ENCODE measurements at places on chromosomes 13 and 19.

GRCh38 chr19:49684251-49684982 lies 5.0 kb upstream of the ADM5 start:
- DNase-seq, result no peak

DNA sequence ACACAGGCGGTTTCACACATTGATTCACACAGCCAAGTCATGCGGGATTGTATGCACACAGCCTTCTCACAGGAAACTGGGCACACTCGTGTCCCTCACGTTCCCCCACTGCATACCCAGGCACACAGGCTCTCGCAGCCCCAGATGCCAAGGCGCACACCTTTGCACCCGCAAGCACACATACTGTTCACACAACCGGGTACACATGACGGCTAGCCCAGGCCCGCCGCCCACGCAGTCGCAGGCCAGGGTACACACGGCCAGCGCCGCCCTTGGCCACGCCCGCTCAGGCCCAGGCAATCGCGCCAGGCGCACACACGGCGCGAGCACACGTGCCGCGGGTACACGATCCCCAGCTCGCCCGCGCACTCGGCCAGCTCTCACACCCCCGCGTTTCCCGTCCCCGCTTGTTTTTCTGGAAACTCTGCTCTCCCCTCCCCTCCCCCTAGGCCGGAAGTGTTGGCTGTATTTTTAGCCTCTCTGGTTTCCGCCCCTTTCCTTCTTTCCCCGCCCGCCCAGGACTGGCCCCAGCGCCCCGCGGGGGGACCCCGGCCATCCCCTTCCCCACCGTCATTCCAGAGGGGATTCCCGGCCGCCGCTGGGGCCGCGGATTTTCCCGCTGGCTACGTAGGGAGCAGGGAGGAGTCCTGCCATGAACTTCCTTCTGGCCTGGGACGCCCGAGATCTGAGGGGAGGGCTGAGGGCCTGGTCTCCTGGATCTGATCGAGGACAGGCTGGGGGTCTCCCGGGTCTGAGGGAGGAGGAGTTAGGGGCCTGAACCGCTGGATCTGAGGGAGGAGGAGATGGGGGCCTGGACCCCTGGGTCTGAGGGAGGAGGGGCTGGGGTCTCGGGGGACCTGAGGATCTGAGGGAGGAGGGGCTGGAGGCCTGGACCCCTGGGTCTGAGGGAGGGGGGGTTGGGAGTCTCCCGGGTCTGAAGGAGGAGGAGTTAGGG lies 4.0 kb upstream of the ZFP36 start:
- DNase-seq, result peak; percentile 96

GRCh38 chr13:99823961-99824360 lies 147.6 kb downstream of the ZIC5 start:
- no peak for DNase-seq

- DNase-seq, result no peak
Measured at GRCh38 chr13:108034909-108035410, 180.4 kb downstream of the LIG4 start.

- no peak for DNase-seq
Measured at GRCh38 chr19:9043524-9043923, 33.3 kb upstream of the MUC16 start.

DNA sequence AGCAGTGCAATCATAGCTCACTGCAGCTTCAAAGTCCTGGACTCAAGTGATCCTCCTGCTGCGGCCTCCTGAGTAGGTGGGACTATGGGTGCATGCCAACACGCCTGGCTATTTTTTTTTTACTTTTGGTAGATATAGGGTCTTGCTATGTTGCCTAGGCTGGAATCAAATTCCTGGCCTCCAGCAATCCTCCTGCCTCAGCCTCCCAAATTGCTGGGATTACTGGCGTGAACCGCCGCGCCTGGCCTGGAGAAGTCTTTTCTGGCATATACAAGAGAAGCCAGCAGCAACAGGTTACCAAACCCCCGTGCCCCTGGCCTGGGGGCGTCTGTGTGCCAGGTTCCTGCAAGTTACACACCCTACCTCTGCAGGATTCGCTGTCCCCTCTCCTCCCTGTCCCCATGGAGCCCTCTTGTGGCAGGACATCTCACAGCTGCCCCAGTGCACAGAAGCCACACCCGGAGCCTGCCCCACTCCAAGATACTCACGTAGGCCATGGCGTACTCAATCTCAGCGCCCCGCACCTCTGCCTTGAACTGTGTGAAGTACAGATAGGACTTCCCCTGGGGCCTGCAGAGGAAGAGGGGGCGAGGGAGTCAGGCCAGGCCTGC lies 9.9 kb downstream of the MYDGF start:
- DNase-seq, result peak; percentile 48

DNA sequence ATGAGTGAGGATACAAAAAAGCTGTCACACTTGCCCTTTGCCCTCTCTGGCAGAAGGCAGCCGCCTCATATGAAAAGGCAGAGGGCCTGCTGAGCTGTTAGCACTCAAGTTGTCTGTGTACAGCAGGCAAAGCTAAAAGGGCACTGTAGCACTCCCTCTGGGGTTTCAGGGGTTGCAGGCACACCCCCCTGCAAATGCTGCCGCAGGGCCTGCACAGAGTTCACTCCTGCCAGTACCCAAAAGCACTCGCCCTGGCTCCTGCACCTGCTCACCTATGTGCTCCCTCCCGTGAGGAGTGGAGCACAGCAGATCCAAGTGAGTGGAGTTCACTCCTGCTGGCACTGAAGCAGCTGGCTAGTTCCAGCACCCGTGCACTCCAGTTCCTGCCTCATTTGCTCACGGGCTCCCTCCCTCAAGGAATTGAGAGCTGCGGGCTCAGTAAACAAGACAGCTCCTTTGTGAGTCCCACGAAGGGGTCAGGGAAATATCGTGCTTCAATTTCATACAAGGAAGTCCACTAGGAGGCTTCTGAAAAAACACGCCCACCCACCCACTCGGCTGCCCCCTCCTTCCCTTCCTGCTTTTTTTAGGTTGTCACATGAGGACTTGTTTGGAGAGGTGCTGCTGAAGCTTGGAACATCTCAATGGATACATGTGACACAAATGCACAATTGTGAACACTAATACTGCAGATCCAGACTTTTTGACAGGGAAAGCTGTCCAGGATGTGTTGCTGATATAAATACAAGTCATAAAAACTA lies 9.9 kb upstream of the RCBTB2 start:
- DNase-seq, result no peak

DNA sequence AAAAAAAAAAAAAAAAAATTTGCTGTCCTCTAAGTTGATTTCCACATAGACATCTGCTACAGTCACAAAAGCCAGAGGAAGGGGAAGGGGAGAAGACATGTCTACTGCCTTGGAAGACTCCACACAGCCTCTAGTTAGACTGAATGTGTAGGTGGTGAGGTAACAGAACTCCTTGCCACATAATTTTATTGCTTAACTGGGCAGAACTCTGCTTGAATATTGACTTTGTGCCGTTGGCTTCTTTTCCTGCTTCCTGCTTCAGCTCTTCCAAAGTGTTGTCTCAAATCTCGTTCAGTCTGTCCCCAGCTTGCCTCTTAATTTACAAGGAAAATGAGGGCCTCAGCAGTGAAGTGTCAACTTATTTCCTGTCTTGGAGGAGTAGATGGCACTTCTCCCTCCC lies 37.1 kb downstream of the ESD start:
- peak; percentile 52 for DNase-seq

- DNase-seq, result no peak
Measured at GRCh38 chr13:32159137-32159869, 127.7 kb downstream of the FRY start.

DNA sequence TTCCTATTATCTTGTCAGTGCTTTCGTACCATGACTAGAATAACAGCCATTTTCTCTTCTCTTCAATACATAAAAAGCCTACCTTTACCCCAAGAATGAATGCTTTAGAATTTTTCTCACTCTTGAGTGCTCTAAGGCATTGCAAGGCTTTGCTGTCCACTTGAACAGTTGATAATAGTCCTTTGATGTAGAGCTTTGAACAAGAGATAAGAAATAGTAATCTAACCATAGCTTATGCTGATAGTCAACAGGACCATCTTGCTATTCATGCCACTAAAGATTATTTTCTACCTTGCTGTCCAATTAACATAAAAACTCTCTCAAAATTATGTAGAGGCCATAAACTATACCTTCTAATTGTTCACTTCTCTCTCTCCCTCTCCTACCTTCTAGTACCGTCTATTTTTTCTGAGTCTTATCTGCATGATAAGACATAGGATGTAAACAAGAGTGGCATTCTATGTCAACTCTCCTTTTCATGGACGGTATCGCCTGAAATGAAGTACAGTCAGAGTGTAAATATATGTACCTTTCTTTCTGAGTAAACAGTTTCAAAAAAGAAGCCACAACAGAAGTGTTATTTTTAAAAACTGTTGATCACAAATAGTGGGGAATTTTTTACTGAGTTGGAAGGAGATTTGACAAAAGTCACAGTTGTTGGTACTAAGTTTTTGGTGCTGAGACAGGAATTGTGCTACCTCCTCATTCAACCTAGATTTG lies 297.9 kb downstream of the NDFIP2 start:
- no peak for DNase-seq

- DNase-seq, result no peak
Measured at GRCh38 chr13:94558716-94559115, 37.2 kb downstream of the TGDS start.

GRCh38 chr19:18536475-18536874 lies 6.9 kb downstream of the FKBP8 start:
- DNase-seq, result no peak

DNA sequence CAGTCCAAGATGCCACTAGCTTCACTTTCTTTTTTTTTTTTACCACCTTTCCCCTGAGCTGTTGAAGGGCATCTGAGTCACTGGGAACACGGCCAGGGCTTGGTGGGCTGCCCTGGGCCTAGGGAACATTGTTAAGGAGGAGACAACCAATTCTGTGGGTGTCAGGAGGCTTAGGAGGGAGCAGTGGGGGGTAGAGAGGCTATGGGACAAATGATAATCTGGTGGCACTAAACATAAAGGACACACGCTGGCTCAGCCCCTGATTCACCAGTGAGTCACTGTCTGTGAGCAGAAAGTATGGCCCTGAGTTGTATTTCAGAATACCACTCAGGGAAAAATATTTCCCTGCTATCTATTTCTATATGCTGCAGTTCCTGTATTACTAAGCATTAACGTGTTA lies 207.8 kb downstream of the DCLK1 start:
- DNase-seq, result peak; percentile 45

DNA sequence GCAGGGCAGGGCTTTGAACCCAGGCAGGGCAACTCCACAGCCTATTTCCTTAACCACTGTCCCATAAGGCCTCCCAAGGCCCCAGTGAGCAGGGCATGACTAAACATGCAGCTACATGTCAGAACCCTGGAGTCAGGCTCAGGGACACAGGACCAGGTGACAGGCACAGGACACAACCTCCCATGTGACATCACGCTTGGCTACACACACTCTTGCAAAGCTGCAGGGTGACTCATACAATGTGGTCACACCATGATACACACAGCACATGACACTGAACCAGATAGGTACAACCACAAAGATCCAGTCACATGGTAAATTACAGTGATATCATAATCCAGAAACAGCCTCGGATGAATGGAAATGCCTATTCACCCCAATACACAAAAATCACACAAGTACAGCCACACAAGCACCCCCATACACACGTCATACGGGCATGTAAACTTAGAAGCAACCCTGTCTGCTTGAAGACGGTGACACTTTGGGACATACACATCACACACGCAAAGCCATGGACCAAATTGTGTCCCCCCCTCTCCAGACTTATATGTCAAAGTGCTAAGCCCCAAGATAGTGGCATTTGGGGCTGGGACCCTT lies 14.5 kb downstream of the KLK4 start:
- peak; percentile 38 for DNase-seq

- DNase-seq, result no peak
Measured at GRCh38 chr13:113224486-113224885, 15.1 kb downstream of the CUL4A start.

DNA sequence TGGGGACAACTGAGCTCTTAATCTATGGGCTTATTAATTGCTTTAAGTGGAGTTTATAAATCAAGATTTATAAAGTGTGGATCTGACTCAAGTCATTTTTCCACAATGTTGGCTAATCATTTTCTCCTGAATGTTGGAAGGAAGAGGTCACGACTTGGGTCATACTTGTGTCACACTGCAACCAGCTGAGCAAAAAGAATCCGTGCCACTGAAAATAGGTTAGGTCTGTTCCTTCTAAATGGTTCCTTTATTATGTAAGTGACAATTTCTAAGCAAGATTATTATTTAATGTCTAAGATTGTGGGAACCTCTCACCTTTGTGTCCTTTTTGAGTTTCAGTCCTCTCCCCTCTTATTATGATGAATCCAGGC lies 178.6 kb downstream of the SHISA2 start:
- no peak for DNase-seq

GRCh38 chr13:102947745-102948405 lies 102.0 kb downstream of the ERCC5 start:
- DNase-seq, result no peak

- no peak for DNase-seq
Measured at GRCh38 chr19:11421371-11422098, 2.4 kb upstream of the RGL3 start.

DNA sequence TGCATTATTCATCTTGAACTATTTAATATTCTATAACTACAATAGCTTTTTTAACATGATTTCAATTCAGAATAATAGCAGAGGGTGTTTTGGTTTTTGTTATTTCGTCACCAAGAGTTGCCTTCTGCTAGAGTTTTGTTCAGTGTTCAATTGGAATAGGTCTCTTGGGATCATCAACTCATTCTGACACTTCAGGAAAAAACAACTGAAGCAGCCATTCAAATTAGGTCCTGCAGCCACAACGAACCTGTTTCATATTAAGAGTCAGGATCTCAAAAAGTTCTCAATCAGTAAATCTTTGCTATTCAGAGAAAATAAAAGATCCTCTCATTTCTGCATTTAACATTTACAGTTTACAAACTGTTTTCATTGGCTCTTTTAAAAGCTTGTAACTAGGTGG lies 2.4 kb upstream of the CHAMP1 start:
- no peak for DNase-seq

- DNase-seq, result no peak
Measured at GRCh38 chr13:88124142-88124541, 453.0 kb downstream of the SLITRK5 start.

DNA sequence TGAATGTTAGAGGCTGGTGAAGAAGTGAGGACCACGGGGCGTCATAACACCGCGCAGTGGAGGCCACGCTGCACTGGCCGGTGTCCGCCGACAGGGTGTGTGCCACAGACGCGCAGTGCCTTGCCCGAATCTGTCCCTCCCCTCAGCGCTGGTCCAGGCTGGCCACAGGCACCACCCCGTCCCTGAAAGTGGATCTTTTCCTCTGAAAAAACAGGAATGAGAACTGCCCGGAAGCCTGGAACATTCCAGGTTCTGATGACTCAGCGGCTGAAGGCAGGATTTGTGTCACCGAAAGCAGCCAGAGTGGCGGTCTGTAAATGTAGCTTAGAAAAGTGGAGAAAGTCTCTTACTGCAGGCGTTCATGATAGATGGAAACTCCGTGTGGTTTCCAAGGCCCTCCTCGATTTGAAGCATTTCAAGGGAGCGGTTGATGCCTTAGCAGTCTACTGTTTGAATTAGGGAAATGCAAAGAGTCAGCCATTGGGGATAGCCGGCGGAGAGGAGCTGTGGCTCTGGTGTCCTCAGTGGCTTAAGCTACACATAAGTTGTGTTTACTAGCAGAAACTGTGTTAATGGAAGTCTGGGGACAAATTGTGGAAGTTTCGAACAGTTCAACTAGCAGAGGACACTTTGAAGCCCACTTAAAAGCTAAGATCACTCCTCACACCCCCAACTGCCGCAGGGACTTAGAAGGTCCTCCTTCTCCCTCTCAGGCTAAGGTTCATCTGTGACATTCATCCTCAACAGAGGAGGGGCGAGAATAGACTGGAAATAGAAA lies 70.8 kb downstream of the NUFIP1 start:
- peak; percentile 93 for DNase-seq

All from MCF 10A (cell line).